Stimulated activated CD4-positive, alpha-beta T cell treated with anti-CD3 and anti-CD28 coated beads, Interleukin-15, amount 100 ng/mL, for 24 hours (primary cell): ENCODE measurements at places on chromosomes 7 and 10.

DNA sequence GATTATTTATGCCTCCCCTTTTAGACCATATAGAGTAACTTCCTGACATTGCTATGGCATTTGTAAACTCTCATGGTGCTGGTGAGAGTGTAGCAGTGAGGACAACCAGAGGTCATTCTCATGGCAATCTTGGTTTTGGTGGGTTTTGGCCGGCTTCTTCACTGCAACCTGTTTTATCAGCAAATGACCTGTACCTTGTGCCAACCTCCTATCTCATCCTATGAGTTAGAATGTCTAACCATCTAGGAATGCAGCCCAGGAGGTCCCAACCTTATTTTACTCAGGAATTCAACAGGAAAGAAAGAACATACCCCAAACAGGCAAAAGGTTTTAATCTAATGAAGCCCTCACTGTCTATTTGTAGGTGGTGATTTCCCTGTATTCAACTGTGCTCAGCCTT is 205.4 kb upstream of the YAE1 start:
- DNase-seq = no peak

- peak; percentile 39 for DNase-seq
Observed at GRCh38 chr7:158646766-158647474, 57.7 kb downstream of the NCAPG2 start.

DNA sequence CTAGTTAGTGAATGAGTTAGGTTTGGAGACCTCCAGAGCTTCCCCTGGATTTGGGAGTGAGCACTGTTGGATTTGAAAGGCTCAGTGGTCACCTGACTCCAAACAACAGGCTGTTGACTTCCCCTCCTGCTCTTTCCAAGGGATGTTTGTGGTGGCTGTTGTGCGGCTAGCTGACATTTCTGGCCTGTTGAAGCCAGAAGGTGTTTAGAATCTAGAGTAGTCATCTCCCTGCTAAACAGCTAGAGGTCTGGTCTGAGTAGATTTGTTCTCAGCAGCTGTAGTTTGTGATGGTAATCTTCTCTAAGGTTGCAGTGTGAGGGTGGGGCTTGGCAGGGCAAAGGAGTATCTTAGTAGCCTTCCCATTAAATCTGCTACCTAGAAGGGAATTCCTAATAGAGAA is 30.1 kb downstream of the BPGM start:
- no peak for DNase-seq

- no peak for DNase-seq
Observed at GRCh38 chr7:32936689-32937088, 20.6 kb upstream of the FKBP9 start.
